ENCODE measurements at places on chromosomes 5 and 9. TPM values are rescaled to one million over a fixed set of nuclear protein-coding genes. Genes with fewer than 3 reads are reported as not detected.

ARSI gene
- 4.2 TPM for total RNA-seq

DNA sequence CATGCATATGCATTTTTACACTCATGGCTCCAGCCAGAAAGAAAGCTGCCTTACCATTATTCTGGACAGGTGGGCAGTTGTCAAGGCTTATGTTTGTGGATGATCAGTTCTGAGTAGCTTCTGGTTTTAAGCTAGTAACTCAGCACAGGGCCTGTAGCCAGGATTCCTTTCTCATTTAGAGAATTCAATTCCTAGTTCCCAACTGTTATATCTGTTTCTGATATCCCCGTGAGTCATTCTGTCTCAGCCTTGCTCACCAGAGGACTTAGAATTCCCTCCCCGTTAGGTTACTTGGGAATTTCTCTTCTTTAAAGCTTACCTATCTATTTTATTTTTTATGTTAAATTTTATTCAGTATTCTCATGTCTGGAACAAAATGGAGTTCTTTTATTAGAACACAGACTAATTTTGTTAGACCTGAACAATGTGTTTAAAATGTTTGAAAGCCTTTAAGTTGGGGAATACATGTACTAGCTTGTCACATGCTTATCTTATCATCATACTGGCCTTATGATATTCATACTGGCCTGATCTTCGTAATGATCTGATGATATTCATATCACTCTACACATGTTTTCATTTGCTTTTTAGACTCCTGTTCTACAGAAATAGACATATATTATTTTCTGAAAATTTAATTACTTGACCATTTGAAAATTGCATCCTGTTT is 47.1 kb downstream of the CAST start:
- no peak overlapping the region for H3K4me3 ChIP-seq
- no peaks in the 10 kb centered on the region for H3K36me3 ChIP-seq
- no peaks in the 10 kb centered on the region for H3K27me3 ChIP-seq
- no peak for DNase-seq
- H3K4me1 ChIP-seq, result no peaks in the 10 kb centered on the region

CLIC3 gene
- not detected for total RNA-seq

GRCh38 chr5:102286476-102286875 is 9.6 kb downstream of the SLCO4C1 start:
- DNase-seq, result no peak
- H3K27me3 ChIP-seq, result no peaks in the 10 kb centered on the region
- no peaks in the 10 kb centered on the region for H3K36me3 ChIP-seq
- H3K4me3 ChIP-seq, result no peak overlapping the region
- H3K4me1 ChIP-seq, result no peaks in the 10 kb centered on the region

FOXD4L5 gene
- total RNA-seq, result 0.19 TPM

ADAMTS2 gene
- total RNA-seq, result 3.0 TPM
